ENCODE measurements at places on chromosomes 2 and 18.

DNA sequence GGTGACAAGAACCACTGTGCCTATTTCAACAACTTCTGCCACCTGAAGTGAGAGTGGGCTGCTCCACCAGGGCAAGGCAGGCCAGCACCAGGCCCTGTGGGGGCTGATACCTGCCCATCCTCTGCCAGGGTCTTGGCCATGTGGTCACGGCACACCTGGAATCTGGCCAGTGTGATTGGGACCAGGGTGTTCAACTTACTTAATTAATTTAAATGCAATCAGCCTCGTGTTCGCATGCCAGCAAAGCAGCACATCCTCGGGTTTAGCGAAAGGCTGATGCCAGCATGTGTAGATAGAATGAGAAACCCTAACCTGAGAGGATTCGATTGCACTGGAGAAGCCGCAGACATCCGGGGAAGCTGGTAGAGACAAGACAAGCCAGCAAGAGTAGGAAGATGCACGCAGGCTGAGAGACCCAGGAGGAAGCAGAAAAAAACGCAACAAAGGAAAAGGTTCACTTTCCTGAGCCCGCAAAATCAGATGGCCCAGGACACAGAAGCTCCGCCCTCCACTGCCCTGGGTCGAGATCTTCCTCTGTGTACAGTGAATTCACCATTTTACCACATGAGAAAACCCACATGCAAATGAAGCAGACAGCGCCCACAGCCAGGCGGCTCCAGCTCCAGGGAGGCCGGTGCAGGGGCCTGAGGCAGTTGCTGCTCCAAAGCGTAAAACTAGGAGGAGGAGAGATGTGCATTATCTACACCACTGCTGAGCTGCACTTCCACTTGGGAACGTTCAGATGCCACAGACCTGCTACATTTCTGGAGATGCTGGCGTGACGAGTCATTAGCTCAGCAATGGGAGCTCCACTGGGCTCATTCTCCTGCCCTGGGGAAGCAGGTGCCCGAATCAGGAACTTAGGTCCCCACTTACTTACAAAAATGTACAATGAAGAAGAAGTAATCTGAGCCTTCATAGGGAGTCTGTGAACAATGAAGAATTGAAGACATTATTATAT lies 92.1 kb downstream of the TMEM18 start:
- no peak for DNase-seq

DNA sequence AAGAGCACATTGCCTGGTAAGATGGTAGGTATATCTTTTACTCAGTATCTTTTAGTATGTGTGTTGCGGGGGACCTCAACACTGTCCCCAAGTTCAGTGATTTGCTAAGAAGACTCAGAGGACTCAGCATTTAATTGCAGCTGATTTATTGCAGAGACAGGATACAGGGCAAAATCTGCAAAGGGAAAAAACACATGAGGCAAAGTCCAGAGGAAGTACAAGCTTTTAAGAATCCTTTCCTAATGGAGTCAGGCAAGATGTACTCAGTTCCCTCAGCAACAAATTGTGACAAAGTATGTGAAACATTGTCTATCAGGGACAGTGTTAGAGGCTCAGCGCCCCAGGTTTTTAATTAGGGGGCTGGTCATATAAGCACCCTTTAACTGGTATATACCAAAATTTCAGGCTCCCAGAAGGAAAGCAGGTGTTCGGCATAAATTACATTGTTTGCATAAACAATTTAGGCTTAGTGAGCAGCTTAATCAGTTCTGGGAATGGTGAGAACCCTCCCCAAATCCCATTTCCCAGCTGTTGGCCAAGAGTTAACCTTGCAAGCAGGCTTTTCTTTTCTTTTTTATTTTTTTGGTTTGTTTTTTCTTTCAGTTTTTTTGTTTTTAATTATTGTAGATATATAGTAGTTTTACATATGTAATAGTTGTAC lies 41.7 kb downstream of the RAB3GAP1 start:
- DNase-seq, result no peak

- DNase-seq, result no peak
Measured at GRCh38 chr2:165010556-165010955, 55.2 kb upstream of the SLC38A11 start.

GRCh38 chr18:80132180-80132812 lies 23.2 kb downstream of the ADNP2 start:
- no peak for DNase-seq

DNA sequence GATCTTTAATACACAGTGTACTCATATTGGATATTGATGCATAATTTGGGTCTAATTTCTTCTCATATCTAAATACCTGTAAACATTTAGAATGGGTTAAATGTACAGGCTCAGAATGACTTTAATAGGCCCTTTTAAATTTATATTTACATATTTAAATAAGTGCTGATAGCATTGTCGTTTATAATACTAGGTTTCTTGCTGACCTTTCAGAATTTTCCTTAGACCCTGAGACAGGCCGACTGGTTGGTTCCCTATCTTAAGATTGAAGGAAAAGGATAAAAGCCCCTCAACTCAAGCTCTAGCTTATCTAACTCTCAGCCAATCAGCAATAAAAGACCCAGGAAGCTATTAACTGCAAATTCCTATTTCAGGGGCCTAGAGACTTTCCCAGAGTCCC lies 67.8 kb upstream of the HNMT start:
- DNase-seq, result no peak

GRCh38 chr2:128304715-128305554 lies 13.7 kb downstream of the HS6ST1 start:
- no peak for DNase-seq

GRCh38 chr2:60106836-60107529 lies 446.5 kb downstream of the BCL11A start:
- no peak for DNase-seq

DNA sequence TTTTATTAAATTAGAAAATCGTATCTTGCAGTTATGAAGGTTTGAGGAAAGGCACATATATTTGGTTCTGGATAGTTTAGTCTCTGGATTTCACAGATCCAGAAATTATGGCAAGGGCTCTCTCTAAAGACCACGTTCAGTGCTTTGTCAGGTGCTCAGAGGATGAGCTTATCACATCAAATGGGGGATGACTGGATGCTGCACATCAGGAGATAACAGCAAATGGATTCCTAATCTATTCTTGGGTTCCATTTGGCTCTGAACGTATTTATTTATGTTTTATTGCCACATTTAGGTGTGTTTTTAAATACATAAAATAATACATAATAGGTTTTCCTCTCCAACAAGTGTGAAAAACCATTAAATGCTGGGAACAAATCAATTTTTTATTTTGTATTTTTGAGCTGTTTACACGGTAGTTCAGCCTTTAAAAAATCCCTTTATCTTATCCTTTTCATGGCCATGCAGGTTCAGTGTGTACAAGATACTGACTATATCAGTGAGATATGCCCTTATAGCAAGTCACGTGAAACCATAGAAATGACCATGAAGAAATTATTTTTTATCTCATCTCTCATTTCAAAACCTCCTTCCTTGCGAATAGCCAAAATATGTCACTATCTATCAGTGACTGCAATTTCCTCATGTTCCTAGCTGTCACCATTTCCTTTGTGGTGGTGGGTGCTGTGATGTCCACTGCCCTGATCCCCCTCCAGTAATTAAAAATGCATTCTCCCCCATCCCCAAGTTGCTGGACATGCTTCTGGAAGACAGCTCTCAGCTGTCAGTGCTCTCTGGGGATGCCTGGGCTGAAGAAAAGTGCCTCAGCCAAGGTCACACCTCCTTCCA lies 25.9 kb upstream of the CXCR4 start:
- DNase-seq, result no peak

GRCh38 chr2:45929674-45930395 lies 278.4 kb downstream of the PRKCE start:
- DNase-seq, result no peak

DNA sequence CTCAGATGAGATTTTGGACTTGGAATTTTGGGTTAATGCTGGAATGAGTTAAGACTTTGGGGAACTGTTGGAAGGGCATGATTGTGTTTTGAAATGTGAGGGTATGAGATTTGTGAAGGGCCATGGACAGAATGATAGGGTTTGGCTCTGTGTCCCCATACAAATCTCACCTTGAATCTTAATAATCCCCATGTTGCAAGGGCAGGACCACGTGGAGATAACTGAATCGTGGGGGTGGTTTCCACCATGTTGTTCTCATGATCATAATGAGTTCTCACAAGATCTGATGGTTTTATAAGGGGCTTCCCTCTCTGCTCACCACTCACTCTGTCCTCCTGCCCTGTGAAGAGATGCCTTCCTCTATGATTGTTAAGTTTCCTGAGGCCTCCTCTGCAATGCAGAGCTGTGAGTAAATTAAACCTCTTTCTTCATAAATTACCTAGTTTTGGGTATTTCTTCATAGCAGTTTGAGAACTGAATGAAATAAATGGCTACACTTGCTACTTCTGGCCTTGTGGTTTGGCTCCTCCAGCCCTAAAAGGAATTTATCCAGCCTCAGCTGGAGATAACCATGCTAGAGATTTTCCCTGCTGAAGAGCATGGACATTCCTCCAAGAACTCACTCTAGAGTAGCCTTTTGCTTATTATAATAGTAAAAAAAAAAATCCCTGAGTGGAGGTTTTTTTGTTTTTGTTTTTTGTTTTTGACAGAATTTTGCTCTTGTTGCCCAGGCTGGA lies 144.3 kb upstream of the TFPI start:
- no peak for DNase-seq

- peak; percentile 55 for DNase-seq
Measured at GRCh38 chr18:69935319-69936190, 12.1 kb downstream of the CD226 start.

- DNase-seq, result no peak
Measured at GRCh38 chr18:35728676-35729075, 147.1 kb downstream of the GALNT1 start.

GRCh38 chr18:50182511-50182910 lies 12.4 kb downstream of the MYO5B start:
- no peak for DNase-seq
